ENCODE measurements at places on chromosomes 1 and 21. TPM values are rescaled to one million over a fixed set of nuclear protein-coding genes. Genes with fewer than 3 reads are reported as not detected.

GRCh38 chr1:176557543-176558258 lies 94.7 kb downstream of the PAPPA2 start:
- no peak overlapping the region for H3K27ac ChIP-seq
- DNase-seq, result no peak
- H3K4me1 ChIP-seq, result no peaks in the 10 kb centered on the region
- no peaks in the 10 kb centered on the region for H3K36me3 ChIP-seq
- H3K4me3 ChIP-seq, result no peak overlapping the region
- peaks cover 20% of the 10 kb centered on the region for H3K27me3 ChIP-seq

- no peak overlapping the region for H3K4me3 ChIP-seq
- no peaks in the 10 kb centered on the region for H3K27me3 ChIP-seq
These were observed 47.4 kb downstream of the S100B start for GRCh38 chr21:46557469-46557868.

DNA sequence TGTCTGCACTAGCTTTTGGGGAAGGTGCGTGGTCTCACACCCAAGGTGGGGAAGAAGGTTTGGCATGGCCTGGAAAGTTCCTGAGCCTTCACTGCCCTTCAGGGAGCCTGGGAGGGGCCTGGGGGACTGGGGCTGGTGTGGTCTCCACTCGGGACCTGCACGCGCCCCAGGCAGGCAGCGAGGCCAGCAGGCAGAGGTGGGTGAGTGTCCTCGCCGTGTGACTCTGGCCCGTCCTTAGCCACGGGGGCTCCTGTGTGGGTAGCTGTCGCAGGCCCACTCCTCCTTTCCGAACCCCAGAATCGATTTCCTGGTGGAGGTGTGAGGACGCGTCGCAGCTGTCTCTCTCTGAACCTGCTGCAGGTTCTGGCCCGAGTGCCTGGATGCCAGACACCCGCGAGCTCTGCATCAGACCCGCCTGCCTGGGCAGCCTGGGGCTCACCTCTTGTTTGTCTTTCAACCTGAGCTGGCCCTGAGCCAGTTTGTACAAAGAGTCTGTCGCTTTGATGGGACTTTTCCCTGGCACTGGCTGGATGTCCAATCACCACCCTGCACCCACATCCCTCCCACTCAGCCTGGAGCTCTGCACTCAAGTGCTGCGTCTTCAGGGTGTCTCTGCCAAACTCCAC lies 36.0 kb upstream of the SLC19A1 start:
- DNase-seq, result no peak
- no peaks in the 10 kb centered on the region for H3K36me3 ChIP-seq
- no peak overlapping the region for H3K4me3 ChIP-seq
- peaks cover 2% of the 10 kb centered on the region for H3K27me3 ChIP-seq
- H3K4me1 ChIP-seq, result no peaks in the 10 kb centered on the region

NPL gene
- total RNA-seq, result 4.0 TPM

GRCh38 chr1:117169871-117170596 lies 40.7 kb downstream of the VTCN1 start:
- no peak for DNase-seq
- no peak overlapping the region for H3K27ac ChIP-seq
- H3K4me3 ChIP-seq, result no peak overlapping the region
- H3K27me3 ChIP-seq, result no peaks in the 10 kb centered on the region

GRCh38 chr21:33286600-33287456 lies 20.7 kb downstream of the IL10RB start:
- peaks cover 4% of the 10 kb centered on the region for H3K4me1 ChIP-seq
- no peaks in the 10 kb centered on the region for H3K27me3 ChIP-seq
- peaks cover 47% of the 10 kb centered on the region for H3K36me3 ChIP-seq
- no peak for DNase-seq
- H3K27ac ChIP-seq, result no peak overlapping the region
- H3K4me3 ChIP-seq, result no peak overlapping the region

DNA sequence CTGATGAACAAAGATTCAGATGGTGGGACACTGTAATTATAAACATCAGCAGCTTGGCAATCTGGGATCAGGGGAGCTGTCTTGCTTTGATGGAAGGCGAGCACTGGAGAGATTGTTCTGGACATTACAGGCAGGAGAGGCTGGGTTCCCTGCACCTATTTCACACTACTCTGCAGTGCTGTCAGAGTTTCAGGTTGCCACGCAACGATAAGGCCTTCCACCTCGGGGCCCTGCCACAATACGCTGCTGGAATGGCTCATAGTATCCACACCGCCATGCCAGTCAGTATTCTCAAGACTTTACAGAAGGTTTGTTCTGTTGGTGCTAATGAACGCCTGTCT lies 96.8 kb downstream of the GLIS1 start:
- H3K36me3 ChIP-seq, result no peaks in the 10 kb centered on the region
- no peaks in the 10 kb centered on the region for H3K27me3 ChIP-seq
- H3K27ac ChIP-seq, result no peak overlapping the region
- no peaks in the 10 kb centered on the region for H3K4me1 ChIP-seq

- H3K4me1 ChIP-seq, result peaks cover 10% of the 10 kb centered on the region
- H3K27me3 ChIP-seq, result no peaks in the 10 kb centered on the region
- H3K27ac ChIP-seq, result no peak overlapping the region
These were observed 161.5 kb downstream of the ADSS2 start for GRCh38 chr1:244289991-244290785.

GRCh38 chr1:40469327-40469726 lies 7.8 kb upstream of the ZFP69 start:
- no peak overlapping the region for H3K27ac ChIP-seq
- peaks cover 43% of the 10 kb centered on the region for H3K36me3 ChIP-seq
- no peaks in the 10 kb centered on the region for H3K27me3 ChIP-seq
- no peaks in the 10 kb centered on the region for H3K4me1 ChIP-seq
- no peak for DNase-seq
- H3K4me3 ChIP-seq, result no peak overlapping the region

- H3K4me1 ChIP-seq, result no peaks in the 10 kb centered on the region
- peaks cover 18% of the 10 kb centered on the region for H3K27me3 ChIP-seq
- no peak overlapping the region for H3K4me3 ChIP-seq
These were observed 18.1 kb upstream of the EPHA8 start for GRCh38 chr1:22545141-22545540.

GRCh38 chr21:41460578-41461527 lies 34.8 kb downstream of the MX1 start:
- DNase-seq, result peak; percentile 77
- peaks cover 2% of the 10 kb centered on the region for H3K4me1 ChIP-seq
- H3K4me3 ChIP-seq, result no peak overlapping the region
- no peak overlapping the region for H3K27ac ChIP-seq
- peaks cover 13% of the 10 kb centered on the region for H3K36me3 ChIP-seq

TMPRSS2 gene
- total RNA-seq, result not detected

- DNase-seq, result peak; percentile 25
- H3K36me3 ChIP-seq, result peaks cover 4% of the 10 kb centered on the region
- peaks cover 9% of the 10 kb centered on the region for H3K4me1 ChIP-seq
- H3K27me3 ChIP-seq, result peaks cover 20% of the 10 kb centered on the region
- no peak overlapping the region for H3K27ac ChIP-seq
These were observed 41.6 kb upstream of the GRHL3 start for GRCh38 chr1:24277420-24278169.

GJC2 gene
- total RNA-seq, result 0.64 TPM

DENND2D gene
- total RNA-seq, result 174 TPM

GRCh38 chr1:244552336-244552735 lies 91.3 kb downstream of the CATSPERE start:
- H3K27ac ChIP-seq, result no peak overlapping the region
- no peak for DNase-seq
- H3K27me3 ChIP-seq, result no peaks in the 10 kb centered on the region

- H3K27ac ChIP-seq, result no peak overlapping the region
- H3K4me1 ChIP-seq, result peaks cover 3% of the 10 kb centered on the region
- no peaks in the 10 kb centered on the region for H3K36me3 ChIP-seq
These were observed 145.7 kb downstream of the EDEM3 start for GRCh38 chr1:184608990-184609389.

GRCh38 chr21:35211782-35212181 lies 162.7 kb upstream of the RUNX1 start:
- no peak overlapping the region for H3K27ac ChIP-seq
- no peaks in the 10 kb centered on the region for H3K27me3 ChIP-seq
- H3K4me1 ChIP-seq, result no peaks in the 10 kb centered on the region
- no peak for DNase-seq
- no peaks in the 10 kb centered on the region for H3K36me3 ChIP-seq

GRCh38 chr1:151953409-151954094 lies 40.1 kb downstream of the S100A10 start:
- H3K4me1 ChIP-seq, result no peaks in the 10 kb centered on the region
- H3K27ac ChIP-seq, result no peak overlapping the region
- H3K36me3 ChIP-seq, result no peaks in the 10 kb centered on the region
- H3K4me3 ChIP-seq, result no peak overlapping the region
- no peaks in the 10 kb centered on the region for H3K27me3 ChIP-seq

- H3K4me1 ChIP-seq, result peaks cover 39% of the 10 kb centered on the region
- no peak overlapping the region for H3K27ac ChIP-seq
- H3K4me3 ChIP-seq, result no peak overlapping the region
- DNase-seq, result peak; percentile 37
- H3K36me3 ChIP-seq, result no peaks in the 10 kb centered on the region
These were observed 16.1 kb downstream of the MAB21L3 start for GRCh38 chr1:116127123-116127847.

Measured in activated CD4-positive, alpha-beta T cell treated with anti-CD3 and anti-CD28 coated beads for 36 hours (primary cell).